Stimulated activated CD4-positive, alpha-beta T cell treated with anti-CD3 and anti-CD28 coated beads, Interleukin-15, amount 100 ng/mL, for 48 hours (primary cell): ENCODE measurements at places on chromosomes 13 and 19.
A peak's percentile ranks its signal among the peaks of the same experiment; 100 is the strongest.

DNA sequence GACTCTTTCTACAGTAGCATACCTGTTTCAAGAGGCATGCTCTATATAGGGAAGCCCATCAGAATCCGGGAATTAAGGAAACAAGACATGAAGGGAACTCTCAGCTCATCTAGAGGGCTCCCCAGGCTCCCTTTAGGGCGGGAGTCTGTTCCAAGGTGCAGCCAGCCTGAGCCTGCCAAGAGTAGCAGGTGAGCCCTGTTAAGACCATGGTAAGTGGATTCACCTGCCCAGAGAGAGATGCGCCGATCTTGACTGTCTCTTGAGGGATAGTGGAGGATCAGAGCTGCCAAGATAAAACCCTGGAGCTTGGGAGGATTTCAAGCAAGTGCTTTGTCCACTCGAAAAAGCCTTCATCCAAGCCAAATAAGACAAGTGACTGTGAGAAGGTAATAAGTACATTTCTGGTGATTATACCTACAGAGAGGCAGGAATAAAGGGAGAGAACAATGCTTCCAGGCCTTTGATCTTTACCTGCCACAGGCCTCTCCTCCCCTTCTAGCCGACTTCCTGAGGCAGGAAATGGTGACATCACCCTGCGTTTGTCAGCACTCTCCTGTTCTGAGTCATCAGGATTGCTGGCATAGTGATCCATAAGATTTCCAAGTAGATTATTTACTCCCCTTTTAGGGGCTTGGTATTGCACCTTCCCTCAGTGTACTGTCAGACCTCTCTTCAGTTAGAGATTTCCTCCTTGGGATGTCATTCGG is 31.5 kb downstream of the KLF5 start:
- no peak for DNase-seq

GRCh38 chr13:64457976-64458375 is 2772.2 kb downstream of the PCDH9 start:
- no peak for DNase-seq

- no peak for DNase-seq
Measured at GRCh38 chr19:5826531-5827341, 12.8 kb downstream of the FUT6 start.

DNA sequence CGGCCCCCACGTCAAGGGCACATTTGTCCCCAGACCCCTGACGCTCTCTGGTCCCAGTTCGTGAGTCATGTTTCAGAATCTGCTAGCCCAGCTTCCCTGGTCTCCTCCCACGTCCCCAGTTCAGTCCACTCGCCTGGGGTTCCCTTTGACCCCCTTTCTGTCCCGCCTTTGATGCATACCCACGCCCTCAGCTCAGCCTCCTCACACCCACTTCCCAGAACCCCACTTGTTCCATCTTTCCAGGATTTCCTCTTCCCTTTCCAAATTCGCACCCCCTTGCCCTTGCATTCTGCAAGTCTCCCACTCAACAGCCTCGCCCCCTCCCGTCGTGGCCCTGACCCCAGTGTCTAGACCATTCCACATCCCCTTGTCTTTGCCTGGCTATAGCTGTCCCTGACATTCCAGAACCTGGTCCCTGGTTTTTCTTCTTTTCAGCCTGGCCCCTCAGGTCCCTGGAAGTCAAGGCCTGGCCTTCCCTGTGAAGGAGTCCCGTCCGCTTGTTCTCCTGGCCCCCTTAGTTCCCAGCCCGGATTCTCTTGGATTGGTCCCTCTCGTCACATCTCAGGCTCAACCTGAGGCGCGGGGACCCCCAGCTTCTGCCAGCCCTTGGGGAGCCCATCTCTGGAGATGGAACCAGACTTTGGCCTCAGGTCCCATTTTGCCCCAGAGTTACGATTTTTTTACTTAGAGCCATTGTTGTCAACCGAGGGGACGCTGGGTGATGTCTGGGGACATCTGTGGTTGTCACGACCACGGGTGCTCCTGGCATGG is 1.3 kb downstream of the NCLN start:
- DNase-seq, result no peak

DNA sequence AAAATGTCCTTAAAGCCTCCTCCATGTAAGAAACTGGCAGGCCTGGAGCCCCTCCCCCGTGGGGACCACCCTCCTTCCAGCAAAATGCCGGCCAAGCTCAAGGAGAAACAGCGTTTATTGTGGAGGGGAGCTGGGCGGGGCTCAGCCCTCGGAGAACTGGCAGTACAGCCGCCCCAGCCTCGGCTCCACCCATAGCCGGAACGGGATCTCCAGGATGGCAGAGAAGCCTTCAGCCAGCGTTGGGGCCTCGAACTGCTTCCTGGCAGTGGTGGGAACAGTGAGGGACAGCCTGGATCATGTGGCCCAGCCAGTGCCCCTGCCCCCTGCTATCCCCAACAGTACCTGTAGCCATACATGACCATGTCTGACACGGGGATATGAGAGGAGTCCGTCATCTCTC is 6.3 kb downstream of the PNKP start:
- DNase-seq, result no peak

DNA sequence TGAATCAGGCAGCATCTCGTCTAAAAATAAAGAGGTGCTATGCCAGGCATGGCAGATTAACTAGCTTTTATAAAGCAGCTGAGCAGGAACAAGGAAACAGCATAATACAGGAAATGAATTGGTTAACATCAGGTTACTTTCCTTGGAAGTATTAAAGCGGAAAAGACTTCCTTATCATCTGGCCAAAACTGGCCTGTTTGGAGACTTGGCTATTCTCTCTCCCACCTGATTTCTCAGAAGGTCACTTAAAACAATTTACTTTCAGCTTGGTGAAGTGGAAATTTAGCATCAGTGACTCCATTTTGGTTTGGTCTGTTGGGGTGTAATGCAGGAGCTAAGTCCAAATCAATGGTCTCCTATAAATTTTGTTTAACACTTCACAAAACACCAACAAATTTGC is 191.6 kb downstream of the NUFIP1 start:
- DNase-seq, result no peak

DNA sequence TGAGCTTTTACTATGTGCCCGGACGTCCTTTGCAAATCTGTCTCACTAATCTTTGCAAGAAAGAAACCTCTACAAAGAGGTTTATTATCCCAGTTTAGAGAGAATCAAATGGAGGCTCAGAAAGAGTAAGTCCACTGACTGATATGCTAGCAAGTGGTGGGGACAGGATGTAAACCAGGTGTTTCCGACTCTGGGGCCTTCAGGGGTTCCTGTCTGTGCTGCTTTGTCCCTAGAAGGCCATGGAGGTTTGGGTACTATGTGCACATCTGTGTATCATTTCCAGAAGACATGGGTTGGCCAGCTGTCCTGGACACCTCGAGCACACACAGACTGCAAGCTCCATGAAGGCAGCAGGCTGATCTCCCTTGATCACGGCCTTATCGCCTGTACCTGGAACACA is 1.2 kb upstream of the KPTN start:
- no peak for DNase-seq

GRCh38 chr19:55173714-55174409 is 6.2 kb downstream of the SYT5 start:
- DNase-seq, result no peak

DNA sequence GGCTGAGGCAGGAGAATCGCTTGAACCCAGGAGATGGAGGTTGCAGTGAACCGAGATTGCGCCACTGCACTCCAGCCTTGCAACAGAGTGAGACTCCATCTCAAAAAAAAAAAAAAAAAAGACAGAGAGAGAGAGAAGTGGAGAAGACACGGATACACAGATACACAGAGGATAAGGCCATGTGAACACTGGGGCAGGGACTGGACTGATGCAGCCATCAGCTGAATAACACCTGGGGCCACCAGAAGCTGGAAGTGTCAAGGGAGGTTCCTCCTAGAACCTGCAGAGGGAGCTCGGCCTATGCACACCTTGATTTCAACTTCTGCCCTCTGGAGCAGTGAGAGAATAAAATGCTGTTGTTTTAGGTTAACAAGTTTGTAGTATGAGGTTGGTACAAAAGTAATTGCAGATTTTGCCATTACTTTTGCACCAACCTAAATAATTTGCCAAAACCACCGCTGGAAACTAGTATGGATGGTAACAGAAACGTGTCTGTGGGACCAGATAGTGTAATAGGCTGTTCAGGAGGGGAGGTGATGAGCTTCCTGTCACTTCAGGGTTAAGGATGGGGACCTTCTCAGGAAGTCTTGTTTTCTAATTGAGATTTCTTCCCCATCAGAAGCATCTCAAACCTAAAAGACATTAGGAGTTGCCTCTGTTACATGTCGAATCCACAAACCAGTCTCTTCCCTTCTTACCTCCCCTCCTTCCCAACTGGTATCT is 36.4 kb upstream of the IGSF23 start:
- peak; percentile 17 for DNase-seq

DNA sequence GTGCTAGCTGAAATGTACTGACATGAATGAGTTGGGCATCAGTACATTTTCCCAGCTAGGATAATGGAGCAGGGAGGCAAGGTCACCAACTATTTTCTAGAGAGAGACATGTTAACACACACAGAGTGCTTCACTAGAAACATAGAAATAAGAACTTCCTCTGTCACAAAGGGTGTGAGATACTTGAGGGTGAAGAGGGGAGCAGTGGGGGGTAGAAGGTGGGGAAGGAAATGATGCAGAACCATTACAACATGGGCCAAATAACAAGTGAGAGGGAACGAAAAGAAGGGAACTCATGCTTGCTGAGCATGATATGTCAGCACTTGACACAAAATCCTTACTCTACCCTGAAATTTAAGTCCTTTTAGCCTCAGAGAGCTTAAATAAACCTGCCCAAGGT is 87.8 kb upstream of the RFC3 start:
- no peak for DNase-seq

DNA sequence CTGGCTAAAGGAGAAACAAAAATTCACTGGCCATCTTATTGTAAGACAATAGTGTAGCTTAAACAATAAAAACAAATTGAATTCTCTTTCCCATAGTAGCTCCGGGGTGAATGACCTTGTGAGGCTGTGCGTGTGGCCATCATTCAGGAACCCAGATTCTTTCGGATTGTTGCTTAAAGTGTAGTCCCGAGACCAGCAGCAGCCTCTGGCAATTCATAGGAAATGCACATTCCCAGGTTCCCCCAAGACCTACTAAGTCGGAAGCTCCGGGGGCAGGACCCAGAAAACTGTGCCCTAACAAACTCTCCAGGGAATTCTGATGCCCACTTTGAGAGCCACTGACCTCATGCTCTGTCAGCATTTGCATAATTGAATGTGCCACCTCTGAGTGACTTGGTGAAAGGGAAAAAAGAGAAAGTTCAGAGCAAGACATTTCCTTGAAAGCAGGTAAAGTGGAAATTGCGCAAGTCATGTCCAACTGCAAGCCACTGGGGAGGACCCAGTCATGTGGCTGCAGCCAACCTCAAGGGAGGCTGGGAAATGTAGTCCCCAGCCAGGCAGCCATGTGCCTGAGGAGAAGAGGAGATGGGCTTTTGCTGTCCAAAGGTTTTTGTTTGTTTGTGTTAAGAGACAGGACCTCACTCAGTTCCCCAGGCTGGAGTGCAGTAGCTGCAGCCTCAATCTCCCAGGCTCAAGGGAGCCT is 50.7 kb upstream of the PNMA8B start:
- DNase-seq, result no peak

GRCh38 chr19:43957891-43958290 is 6.9 kb downstream of the ZNF221 start:
- DNase-seq, result no peak

GRCh38 chr13:31649766-31650165 is 89.6 kb upstream of the RXFP2 start:
- DNase-seq, result no peak

DNA sequence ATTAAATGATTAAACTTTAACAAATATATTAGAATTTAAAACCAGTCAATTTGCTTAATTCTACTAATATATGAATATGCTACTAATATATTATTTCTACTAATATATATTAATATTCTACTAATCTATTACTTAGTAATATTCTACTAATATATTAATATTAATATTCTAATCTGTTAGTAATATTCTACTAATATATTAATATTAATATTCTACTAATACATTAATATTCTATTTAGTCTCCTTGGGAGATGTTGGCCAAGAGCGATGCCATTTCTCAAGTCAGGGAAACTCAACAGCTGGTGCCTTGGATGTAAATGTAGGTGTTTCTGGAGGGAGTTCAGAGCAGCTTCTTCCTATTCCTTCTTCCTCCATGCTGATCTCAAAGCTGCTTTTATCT is 259.2 kb upstream of the TMTC4 start:
- no peak for DNase-seq

- no peak for DNase-seq
Measured at GRCh38 chr19:850221-850978, 1.7 kb upstream of the ELANE start.

DNA sequence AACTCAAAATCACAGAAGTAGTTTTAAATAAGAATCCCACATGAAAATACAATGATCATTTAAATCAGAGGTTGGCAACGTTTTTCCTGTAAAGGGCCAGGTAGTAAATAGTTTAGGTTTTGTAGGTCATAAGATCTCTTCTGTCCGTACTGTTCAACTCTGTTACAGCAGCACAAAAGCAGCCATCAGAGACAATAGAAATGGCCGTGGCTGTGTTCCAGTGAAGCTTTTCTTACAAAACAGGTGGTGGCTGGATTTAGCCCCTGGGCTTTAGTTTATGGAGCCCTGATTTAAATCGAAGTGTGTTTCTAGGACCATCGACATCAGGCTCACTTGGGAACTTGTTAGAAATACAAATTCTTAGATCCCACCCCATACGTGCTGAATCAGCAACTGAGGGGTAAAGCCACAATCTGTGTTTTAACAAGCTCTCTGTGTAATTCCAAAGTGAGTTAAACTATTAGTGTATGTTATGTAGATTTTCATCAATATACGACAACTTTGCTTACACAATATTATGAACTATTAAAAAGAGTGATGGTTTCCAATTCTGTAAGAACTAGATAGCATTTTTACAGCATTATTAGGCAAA is 54.8 kb upstream of the MIR17HG start:
- no peak for DNase-seq

- DNase-seq, result no peak
Measured at GRCh38 chr19:58352760-58353671, at the start of gene A1BG. Gene A1BG, minus strand, starts transcription at chr19:58353492. Its CDS starts 55 bp downstream, at chr19:58353437.

- DNase-seq, result peak; percentile 43
Measured at GRCh38 chr13:74026753-74027152, 107.5 kb downstream of the KLF12 start.

- no peak for DNase-seq
Measured at GRCh38 chr13:95559100-95559499, 6.6 kb downstream of the CLDN10 start.

DNA sequence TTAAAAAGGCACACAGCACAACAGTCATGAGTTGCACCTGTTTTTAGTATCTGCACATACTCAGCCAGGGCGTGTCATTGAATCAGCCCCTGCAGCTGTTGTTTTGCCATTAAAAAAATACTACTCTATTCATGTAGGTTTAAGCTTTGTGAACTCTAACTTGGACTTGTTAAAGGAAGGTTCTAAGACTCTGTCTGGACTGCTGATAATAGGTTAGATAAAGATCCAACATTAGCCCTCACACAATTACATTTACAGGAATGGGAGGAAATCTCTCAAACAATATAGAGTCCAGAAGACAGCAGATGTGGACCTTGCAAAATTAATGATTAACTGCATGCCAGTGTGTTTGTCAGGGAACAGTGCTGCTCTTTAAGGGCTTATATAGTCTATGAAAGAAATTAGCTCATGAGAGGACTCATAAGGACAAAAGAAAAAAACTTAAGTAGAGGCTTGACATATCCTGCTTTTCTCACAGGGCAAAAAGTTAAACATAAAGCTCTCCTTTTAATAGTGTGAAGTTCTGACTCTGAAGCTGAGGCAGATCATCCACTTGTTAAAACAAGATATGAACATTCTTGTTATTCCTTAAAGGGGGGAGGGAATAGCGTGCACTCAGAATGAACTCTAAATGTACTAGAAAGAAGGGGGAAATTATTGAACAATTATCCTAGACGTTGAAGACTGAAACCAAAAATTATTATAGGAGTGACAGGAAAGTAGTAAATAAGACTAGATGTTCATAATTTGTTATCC is 243.6 kb downstream of the NDFIP2 start:
- DNase-seq, result no peak
